Muscle of arm (tissue), 14 donors: ENCODE measurements at places on chromosomes 5 and 9.

- DNase-seq = no peak
Measured at GRCh38 chr5:7897014-7897600, 28.2 kb downstream of the MTRR start.

GRCh38 chr5:83723031-83723430 lies 2.4 kb upstream of the HAPLN1 start:
- DNase-seq = no peak

GRCh38 chr9:129710169-129710453 lies 42.7 kb downstream of the PTGES start:
- no peak for DNase-seq

GRCh38 chr5:171897231-171897630 lies 109.2 kb downstream of the FBXW11 start:
- no peak for DNase-seq

- no peak for DNase-seq
Measured at GRCh38 chr9:111805830-111806241, 11.1 kb upstream of the SHOC1 start.

- DNase-seq = no peak
Measured at GRCh38 chr9:2235623-2236022, 220.5 kb downstream of the SMARCA2 start.

DNA sequence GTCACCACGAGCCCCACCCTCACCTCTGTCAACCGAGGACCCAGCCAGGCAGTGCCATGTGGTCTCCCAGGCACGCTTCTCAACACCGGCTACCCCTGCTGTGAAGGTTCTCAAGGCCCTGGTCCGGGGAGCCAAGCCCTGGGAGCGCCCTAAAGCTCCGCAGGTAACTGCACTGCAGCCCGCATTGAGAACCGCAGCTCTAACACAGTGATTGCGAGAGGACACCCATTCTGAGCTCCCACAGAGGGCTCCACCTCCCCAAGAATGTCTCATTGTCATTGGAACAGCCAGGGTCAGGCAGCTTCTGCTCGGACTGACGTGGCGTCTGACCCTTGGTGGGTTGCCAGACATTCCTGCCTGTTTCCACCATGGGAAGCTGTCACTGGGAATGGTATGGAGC lies 88.3 kb downstream of the ANKRD33B start:
- DNase-seq = no peak
